Right ventricle myocardium superior (tissue), 1 donor: ENCODE measurements at places on chromosomes 3 and 15.
A peak's percentile ranks its signal among the peaks of the same experiment; 100 is the strongest.

GRCh38 chr3:45551214-45552010, 43.1 kb upstream of the LIMD1 start:
- DNase-seq, result peak; percentile 84

DNA sequence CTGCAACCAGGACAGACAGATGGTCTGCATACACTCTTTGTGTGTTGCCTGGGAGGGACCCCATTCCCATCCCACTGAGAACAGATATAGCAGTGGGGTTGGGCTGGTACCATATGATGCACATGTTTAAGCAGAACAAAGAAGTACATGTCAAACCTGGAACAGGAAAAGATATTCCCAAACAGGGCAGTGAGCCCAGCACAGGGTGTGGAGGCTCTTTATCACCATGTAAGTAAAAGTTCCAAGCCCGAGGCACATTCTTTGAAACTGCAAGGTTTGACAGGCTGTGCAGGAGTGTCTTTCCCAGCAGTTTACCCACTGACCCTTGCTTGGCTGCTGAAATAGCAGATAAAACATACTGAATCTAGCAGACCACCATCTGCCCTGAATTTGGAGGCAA, 5.3 kb upstream of the ZNF445 start:
- DNase-seq, result no peak

- DNase-seq, result no peak
Observed at GRCh38 chr3:9067352-9067975, 104.2 kb upstream of the RAD18 start.

DNA sequence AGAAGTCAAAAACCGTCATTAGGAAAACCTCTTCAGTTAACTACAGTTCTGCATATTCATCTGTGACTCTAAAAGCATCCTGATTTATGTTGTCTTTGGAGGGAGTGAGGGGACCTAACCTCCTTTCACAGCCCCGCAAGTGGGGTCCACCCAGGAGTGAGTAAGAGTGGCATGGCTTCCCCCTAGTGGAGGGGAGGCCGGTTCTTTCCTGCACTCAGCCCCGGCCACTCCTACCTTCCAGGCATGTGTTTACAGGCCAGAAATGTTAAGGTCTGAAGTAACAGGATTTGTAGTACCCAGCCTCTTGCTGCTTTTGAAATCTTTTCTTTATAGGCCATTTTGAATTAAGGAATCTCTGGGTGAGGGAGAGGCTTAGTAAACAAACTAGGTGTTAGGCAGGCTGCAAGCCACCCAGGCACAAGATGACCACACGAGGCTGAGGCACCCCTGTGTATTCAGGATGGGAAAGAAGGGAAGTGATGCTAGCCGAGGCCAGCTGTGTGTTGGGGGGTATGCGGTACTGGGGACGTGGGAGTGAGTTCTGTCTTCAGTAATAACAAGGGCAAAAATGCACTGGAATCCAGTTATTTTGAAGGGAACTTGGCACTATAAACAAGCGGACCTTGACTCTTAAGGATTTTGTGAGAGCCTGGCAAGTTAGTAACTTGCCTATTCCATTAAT, 50.5 kb downstream of the CTDSPL start:
- DNase-seq, result no peak

DNA sequence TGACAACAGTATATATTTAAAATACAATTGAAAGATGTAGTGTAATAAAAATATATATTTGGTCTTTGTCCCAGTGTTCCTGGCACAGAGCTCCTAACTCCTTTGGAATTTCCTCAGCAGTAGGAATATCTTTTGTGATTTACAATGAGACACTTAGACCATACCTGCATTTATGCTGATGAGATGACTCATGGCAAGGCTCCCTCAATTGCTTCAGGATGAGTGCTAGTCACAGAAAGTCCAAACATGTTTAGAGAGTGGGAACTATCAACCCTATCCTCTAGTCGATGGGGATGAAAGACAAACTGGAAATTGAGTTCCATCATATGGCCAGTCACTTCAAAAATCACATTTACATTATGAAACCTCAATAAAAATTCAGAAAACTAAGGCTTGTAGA, 588.3 kb upstream of the LMCD1 start:
- DNase-seq, result no peak

DNA sequence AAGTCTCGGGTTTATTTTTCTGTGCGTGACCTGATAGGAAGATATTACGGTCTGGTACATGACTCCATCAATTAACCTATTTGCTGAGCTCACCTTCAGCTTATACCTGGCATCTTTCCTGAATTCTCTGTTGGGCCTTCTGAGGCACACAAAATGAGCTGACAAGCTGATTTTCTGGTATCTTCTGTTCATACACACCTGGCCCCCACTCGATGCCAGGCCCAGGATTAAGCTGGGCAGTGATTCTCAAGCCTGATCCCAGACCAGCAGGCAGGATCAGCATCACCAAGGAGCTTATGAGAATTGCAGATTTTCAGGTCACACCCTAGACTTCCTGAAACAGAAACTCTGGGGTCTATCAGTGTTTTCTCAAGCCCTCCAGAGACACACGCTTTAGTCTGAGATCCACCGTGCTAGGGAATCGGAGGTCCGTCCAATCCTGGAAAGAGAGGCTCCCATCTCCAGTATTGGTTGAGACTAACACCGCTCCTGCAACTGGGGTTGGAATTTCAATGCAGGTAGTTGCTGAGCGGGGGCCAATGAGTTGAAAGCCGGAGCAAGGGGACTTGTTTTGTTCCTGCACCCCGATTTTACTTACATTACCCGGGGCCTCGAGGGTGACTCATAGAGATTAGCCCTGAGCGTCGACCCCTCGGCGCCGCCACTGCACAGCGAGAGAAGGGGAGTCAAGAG, 636 bp upstream of the EIF1B start:
- DNase-seq, result no peak

- DNase-seq, result peak; percentile 30
Observed at GRCh38 chr3:158105119-158105709, 1.0 kb downstream of the SHOX2 start.

GRCh38 chr3:194675081-194675640, 3.2 kb upstream of the LSG1 start:
- DNase-seq, result no peak

DNA sequence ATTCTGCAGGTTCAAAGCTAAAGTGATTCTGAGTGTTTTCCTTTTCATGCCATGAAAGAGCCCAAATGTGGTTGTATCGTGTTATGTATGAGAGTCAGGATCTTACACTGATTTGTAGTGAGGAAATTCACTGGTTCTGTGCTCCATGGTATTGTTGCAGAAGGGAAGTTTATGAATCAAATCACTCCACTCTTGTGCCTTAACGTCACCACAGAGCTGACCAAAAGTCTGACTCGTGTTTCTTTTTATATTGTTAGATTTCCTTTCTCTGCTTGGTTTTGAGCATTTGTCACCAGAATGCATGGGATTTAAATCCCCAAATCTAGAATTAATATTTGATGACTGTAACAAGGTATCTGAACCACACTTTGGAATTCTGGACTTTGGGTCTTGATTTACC, 29.1 kb upstream of the SLC30A4 start:
- DNase-seq, result no peak

DNA sequence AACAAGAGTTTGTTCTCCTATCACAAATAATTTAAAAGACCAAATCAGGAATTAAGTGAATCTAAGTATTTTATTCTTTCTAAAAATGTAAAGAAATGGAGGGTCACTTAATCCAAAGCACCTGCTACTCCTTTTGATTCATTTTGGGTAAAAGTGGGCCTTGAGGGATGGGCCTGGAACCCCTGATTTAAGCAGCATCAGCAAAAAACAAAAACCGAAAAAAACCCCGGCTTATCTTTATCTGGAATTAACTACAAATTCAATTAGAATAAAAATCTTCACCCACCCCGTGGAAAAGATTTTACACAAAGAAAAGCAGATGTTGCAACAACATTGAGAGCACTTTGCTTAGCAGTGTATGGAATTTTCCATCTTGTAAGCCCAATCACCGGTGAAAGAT, 1018.2 kb downstream of the MCTP2 start:
- DNase-seq, result no peak

DNA sequence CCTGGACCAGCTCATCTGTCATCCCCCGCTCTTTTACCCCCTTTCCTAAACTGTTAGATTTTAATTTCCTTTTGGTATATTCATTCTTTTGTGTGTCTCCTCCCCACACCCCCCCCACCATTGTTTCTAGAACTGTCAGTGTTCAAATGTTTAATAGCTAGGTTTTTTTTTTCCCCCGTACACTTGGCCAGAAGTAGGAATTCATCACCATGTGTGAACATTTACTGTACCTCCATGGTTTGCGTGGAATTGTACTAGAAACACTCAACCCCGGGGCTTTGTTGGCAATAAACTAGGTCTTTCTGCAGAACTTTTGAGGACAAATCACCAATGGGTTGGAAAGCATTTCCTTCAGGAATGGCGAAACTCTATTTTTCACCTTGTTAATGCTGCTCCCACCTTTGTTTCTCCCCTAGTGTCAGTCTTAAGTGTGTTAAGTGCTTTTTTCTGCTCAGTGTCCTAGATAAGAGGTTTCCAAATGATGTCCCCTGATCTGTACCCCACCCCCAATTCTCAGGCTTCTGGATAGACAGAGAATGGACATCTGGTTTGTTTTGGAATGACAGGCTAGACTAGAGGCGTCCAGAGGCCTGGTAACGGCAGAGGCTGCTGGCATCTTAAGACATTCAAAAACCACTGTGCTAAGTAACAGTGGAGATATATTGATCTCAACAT, 76.8 kb downstream of the SMAD3 start:
- DNase-seq, result no peak

GRCh38 chr3:143447491-143447890, 327.9 kb downstream of the CHST2 start:
- DNase-seq, result no peak

DNA sequence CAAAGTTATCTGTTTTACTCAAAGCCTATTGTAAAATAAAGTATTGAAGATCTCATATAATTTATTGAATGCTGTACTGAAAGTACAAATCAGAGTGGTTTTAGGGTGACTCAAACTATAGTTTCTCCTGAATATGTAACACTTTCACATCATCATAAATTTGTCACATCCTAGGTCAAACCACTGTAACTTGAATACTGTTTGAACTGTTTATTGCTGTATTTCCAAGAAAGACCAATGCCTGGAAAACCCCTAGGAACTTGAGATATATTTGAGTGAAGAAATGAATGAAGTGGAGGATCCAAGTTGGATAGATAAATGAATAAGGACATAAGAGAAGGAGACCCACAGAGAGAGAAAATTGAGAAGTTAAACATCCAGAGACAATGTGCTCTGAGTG, 348.2 kb downstream of the GRM7 start:
- DNase-seq, result no peak

- no peak for DNase-seq
Observed at GRCh38 chr3:98613616-98614015, 20.2 kb upstream of the CPOX start.

DNA sequence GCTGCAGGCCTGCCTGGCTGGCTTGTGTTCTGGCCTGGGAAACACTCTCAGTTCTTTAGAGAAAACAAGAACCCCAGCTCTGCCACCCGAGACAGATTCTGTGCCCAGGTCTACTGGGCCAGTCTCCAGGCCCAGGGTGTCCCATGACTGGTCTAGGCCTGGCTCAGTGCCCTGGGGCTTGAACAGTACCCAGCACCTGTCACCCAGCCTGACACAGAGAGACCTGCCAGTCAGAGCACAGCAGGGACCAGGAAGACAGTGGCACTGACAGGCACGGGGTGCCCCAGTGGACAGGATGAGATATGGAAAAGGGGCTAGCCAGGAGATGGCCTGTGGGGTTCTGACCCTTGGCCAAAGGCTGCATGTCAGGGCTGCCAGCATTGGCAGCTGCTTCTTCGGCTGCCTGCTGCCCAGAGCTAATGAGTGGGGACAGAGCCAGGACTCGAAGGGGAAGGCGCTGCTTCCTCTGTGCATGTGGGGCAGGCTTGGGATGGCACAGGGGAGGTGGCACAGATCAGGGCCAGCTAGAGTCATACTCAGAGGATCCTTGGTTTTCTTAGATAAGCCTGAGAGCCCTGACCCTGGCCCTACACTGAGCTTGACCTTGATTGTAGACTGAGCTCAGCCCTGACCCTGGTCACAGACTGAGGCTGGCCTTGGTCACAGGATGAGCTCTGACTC, 15.1 kb downstream of the CCDC33 start:
- DNase-seq, result peak; percentile 91

DNA sequence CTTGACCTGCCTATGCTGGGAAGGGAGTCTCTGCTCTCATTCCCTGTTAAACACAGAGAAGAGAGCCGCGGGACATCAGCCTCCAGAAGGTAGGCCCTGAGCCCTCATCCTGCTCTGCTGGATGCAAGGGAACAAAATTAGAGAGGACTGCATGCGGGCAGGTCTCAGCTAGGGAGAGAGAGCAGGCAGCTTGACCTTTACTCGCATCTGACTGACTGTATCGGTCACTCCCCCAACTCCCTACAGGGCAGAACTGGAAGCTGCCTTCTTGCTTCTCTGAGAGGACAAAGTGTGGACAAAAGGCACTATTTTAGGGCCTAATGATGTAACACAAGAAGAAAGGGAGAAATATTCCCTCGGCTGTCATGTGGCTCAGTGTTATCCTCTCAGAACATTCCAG, 38.7 kb upstream of the ATOSA start:
- no peak for DNase-seq

DNA sequence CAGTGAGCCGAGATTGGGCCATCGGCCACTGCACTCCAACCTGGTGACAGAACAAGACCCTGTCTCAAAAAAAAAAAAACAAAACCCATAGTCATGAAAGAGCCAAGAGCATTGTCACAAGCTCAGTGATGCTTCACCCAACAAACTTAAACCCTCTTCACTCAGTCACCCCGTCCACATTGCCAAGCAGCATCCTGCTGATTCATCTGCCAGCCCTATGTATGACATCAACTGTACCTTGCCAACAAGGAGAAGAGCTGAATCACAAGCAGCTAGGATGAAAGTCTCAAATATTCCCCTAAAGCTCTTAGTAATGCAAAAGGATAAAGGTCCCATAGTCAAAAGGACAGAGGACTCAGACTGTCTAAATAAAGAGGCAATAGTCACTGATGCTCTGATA, 90.0 kb downstream of the ANO10 start:
- no peak for DNase-seq

GRCh38 chr3:134630506-134630905, 20.3 kb downstream of the KY start:
- no peak for DNase-seq

GRCh38 chr15:99712415-99712814, 20.8 kb downstream of the LYSMD4 start:
- no peak for DNase-seq

- DNase-seq, result peak; percentile 42
Observed at GRCh38 chr15:60949039-60949977, 279.8 kb downstream of the RORA start.

DNA sequence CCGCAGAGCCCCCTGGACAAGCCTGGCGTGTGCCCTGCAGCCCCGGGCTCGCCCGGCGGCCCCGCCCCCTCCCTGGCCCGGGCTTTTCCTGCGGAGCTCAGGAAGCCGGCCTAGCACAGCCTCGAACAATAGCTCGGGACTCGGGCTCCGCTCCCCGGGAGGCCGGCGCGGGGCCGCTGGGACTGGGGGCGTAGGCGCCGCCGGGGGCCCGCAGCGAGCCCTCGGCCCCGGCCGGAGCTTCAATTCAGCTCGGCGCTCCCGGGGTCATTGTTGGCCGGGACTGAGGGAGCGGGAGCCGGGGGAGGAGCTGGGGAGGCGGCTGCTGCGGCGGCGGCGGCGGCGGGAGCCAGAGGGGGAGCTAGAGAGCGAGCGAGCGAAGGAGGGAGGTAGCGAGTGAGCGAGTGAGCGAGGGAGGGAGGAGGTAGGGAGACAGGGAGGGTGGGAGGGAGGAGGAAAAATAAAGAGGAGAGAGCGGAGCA, 41.0 kb upstream of the ROPN1 start:
- peak; percentile 90 for DNase-seq

GRCh38 chr3:89504432-89504831, 397.0 kb downstream of the EPHA3 start:
- DNase-seq, result no peak

GRCh38 chr3:140131895-140132294, 196.9 kb downstream of the CLSTN2 start:
- DNase-seq, result no peak

GRCh38 chr3:90092994-90093393, 985.6 kb downstream of the EPHA3 start:
- DNase-seq, result no peak
